Epithelial cell of prostate (primary cell): ENCODE measurements at places on chromosomes 7 and 10.
A peak's percentile ranks its signal among the peaks of the same experiment; 100 is the strongest.

- no peak for DNase-seq
These were observed 82.3 kb downstream of the ZEB1 start for GRCh38 chr10:31401287-31401686.

DNA sequence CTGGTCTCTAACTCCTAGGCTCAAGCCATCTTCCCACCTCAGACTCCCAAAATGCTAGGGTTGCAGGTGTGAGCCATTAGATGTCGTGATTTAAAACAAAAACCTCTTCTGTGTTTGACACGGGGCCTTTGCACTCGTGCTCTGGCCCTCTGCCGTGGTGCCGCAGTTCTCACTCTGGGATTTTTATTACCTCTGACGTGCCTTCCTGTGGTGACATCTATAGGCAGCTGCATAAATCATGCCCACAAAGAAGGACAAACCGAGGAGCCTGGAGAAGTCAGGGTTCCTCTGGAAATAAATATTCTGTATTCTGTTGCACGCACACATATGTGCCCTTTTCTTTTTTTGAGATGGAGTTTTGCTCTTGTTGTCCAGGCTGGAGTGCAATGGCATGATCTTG lies 25.9 kb upstream of the OCM start:
- DNase-seq = no peak

DNA sequence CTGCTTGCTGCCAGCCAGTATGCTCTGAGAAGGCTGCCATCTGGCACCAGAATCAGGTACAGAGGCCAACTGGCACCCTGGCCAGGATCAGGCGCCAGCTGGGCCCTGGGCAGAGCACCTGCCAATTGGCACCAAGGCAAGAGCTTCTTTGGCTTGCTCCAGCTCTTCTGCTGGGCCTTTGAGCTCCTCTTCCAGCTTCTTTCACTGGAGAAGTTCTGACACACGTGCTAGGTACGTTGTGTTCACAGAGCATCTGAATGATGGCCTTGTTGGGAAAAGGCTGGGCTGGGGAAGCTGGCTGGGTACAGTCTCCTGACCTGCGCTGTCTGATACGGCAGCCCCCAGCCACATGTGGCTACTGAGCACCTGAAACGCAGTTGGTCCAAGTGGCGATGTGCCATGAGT lies 31.7 kb upstream of the OPALIN start:
- no peak for DNase-seq

- peak; percentile 12 for DNase-seq
These were observed 60.3 kb upstream of the TAC1 start for GRCh38 chr7:97671571-97671970.

- no peak for DNase-seq
These were observed 67.9 kb upstream of the SRRM3 start for GRCh38 chr7:76133839-76134238.

GRCh38 chr10:11949152-11949551 lies 93.5 kb downstream of the UPF2 start:
- DNase-seq = no peak

GRCh38 chr7:130272381-130273080 lies 5.9 kb downstream of the CPA2 start:
- DNase-seq = no peak

GRCh38 chr10:112715581-112715980 lies 234.5 kb upstream of the TCF7L2 start:
- no peak for DNase-seq

- no peak for DNase-seq
These were observed 42.4 kb downstream of the REEP3 start for GRCh38 chr10:63563623-63564022.

GRCh38 chr7:37234928-37235327 lies 213.7 kb downstream of the ELMO1 start:
- DNase-seq = no peak

DNA sequence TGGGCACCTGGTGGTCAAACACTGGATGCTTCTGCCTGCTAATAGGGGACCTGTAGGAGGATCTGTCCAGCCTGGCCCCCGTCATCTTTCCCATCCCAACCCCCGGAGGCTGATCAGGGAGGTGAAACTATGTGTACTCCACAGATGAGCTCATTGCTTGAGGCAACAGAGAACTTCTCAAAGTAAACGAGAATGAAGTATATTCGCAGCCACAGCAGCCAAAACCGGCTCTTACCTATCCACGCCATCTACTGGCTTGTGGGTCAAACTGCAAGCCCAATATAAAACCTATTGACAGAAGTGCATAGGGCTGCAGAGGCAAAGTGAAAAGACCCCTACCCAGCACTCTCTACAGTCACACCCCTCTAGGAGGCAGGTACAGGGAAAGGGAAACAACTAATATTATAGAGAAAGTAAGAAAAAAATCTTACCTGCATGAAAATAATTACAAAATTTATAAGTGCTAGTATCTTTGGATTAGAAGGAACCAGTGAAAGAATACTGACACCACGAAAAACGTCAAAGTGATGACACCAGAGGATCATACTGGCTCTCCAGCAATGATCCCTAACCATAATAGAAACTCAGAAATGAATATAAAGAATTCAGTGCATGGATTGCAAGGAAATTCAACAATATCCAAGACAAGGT lies 973.5 kb downstream of the ANKRD7 start:
- peak; percentile 52 for DNase-seq

DNA sequence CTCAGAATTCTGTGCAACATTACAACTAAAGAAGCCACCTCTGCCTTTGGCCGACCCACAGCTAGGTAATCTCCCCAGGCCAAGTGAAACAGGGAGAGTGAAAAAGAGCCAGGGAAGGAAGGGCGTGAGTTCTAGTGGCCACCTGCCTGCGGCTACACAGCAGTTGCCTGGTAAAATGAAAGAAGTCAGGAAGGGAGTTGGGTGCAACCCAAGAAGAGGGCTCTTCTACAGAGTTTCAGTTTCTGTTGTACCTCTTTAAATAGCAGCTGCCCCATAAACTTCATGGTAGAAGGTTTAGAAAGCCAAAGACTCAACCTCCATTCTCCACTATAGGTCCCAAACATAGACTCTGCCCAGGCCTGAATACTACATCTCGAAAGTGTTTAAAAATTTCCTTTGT lies 76.2 kb upstream of the TMEM168 start:
- no peak for DNase-seq

GRCh38 chr7:144063710-144064109 lies 5.9 kb upstream of the OR2A25 start:
- no peak for DNase-seq

GRCh38 chr10:8113616-8114015 lies 59.1 kb downstream of the GATA3 start:
- no peak for DNase-seq

GRCh38 chr10:34826857-34827766 lies 12.0 kb upstream of the PARD3 start:
- no peak for DNase-seq

DNA sequence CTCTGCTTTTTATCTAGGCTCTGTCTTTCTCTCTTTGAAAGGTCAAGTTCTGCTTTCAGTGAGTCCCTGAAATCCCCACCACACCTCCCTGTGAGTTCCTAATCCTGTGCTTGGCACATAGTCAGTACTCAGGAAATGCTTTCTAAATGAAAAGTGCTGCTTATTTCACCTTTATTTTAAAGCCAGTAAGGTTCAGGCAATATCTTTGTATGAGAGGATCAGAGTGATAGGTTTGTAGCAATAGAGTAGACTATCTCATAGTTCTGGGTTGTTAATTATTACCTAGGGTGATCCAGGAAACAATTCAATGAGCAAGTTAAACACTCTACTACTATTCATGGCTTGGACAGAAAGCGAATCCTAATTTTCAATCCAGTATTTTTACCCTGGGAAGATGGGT lies 7.4 kb upstream of the LAMB1 start:
- no peak for DNase-seq
